ENCODE measurements at places on chromosomes 2 and 18.
A peak's percentile ranks its signal among the peaks of the same experiment; 100 is the strongest.

DNA sequence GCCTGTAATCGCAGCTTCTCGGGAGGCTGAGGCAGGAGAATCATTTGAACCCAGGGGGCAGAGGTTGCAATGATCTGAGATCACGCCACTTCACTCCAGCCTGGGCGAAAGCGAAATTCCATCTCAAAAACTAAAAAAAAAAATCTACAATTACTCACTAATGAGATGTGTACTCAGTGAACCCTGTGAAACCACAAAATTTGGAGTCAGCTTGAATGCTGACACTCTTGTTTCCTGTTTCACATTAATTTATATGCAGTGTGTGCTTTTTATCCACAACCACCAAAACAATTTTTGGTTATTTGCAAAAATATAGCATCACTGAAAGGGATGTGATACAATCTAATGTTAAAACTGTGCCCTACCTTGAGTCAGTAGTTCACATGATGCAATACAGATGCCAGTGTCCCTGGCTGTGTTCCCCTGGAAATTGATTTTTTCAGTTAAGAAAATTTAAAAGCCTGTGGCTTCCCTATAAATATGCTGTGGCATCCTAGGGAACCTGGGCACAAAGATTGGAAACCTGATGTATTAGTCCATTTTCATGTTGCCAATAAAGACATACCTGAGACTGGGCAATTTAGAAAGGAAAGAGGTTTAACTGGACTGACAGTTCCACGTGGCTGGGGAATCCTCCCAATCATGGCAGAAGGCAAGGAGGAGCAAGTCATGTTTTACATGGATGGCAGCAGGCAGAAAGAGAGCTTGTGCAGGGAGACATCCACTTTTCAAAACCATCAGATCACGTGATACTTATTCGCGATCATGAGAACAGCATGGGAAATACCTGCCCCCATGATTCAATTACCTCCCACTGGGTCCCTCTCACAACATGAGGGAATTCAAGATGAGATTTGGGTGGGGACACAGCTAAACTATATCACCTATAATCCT is 337.5 kb upstream of the NT5C1B start:
- no peak for DNase-seq

GRCh38 chr18:35933982-35934381 is 38.5 kb upstream of the RMP24 start:
- no peak for DNase-seq

DNA sequence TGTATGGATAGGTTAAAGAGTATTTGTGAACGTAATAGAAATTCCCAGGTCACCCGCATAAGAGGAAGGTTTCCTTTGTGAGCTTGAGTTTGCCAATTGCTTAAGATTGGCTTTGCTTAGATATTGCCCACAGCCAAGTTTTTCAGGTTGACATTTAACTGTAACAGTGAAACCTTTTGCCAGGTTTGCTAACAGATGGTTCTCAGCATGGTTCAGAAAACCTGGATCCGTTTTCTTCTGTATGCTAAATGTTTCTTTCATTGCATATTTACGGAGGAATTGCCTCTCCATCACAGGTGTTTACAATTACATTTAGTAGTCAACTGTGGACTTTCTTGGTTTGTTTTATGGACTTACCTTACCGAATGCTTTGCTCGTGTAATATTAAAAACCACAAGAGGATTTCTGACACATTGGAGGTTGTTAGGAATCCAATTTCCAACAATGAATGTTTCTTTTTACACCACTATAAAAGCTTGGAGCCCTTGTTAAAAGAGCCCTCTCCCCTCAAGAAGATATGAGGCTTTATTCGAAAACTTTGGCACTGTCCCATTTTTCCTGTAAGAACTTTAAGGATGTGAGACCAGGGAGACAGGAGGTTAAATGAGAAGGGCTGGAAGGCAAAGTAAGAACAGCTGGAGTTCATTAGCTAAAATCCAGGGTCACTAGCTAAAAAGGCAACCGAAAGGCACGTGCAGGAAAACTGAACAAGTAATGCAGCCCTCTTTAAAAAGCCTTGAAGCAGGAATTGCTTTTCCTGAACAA is 7.8 kb downstream of the CDK15 start:
- DNase-seq = no peak

DNA sequence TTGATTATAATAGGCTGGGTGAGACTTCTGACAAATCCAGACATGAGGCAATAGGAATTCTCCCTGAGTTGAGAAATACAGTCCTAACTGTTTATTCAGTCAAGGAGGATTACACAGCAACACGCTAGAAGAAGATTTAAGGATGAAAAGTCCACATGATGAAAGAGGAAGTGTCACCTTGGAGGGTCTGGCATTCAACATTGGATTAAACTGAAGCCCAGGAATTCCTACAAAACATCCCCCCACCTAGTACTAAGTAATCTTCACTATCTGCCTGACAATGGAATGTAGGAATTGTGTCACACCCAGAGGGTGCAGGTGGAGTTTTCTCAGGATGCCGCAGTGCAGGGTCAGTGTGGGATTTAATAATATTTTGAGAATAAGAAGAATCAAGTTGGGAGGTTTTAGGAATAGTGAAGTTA is 142.4 kb downstream of the SOCS6 start:
- no peak for DNase-seq

- DNase-seq = no peak
These were observed 87.0 kb downstream of the SPP2 start for GRCh38 chr2:234137400-234138014.

DNA sequence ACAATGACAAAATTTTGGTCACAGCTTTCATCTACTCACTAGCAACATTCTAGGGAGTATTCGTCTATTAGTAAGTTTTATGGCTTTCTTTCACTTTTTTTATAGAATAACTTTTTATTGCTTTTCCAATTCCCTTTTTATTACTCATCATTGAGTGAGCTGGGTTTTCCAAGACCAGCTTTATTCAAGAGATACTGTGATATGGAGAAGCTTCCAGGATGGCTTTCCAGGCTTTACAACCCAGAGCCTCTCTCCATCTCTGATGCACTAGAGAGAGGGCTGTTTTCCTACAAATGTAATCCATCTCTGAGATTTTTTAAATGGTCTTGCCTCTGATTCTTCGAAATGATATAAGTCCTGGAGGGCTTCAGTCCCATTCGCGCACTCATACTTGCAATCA is 118.3 kb downstream of the LDLRAD4 start:
- DNase-seq = no peak

DNA sequence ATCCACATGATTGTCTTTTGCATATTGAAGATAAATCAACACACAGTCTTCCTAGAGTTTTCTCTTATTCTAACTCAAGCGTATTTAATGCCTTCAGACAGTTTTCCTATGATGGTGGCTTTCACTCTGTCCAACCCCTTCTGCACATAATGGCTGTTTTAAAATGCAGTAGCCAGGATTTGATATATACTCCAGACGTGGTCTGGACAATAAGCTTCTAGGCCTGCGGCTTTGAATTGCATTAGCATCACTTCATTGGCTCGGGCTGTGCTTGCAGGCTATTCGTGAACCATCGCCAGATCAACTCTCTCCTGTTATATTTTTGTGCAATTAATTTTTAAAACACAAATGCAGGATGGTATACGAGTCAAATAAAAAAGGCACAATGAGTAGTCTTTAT is 235.3 kb downstream of the BCL2 start:
- no peak for DNase-seq

DNA sequence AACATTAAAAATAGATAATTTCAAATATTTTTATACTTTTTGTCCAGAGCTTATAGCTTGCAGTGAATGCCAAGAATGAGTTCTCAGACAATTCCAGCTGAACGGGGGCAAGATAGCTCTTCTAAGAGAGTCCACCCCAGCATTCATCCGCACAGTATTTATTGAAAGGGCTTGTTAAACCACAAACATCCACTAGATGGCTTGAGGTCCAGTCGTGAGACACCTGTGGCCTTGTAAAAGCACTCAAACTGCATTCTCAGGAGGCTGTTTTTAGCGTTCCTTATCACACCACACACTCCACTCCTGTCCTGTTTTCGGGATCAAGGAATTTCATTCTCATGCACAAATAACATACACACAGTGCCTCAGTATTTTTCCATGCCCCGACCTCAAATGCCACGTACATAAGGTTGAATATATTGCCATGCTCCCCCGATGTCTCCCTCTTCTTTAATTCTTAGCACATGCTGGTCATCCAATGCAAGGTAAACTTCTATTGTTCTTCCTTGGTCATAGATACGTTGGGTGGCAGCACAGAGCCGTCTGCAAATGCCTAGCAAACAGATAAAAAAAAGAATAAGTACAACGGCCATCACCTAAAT is 47.4 kb downstream of the DNAJC10 start:
- DNase-seq = no peak

GRCh38 chr2:238573065-238573778 is 146.5 kb downstream of the ASB1 start:
- no peak for DNase-seq

GRCh38 chr2:157856187-157856515 is 20.0 kb downstream of the ACVR1 start:
- no peak for DNase-seq

GRCh38 chr2:235170016-235170415 is 218.2 kb downstream of the SH3BP4 start:
- DNase-seq = no peak

DNA sequence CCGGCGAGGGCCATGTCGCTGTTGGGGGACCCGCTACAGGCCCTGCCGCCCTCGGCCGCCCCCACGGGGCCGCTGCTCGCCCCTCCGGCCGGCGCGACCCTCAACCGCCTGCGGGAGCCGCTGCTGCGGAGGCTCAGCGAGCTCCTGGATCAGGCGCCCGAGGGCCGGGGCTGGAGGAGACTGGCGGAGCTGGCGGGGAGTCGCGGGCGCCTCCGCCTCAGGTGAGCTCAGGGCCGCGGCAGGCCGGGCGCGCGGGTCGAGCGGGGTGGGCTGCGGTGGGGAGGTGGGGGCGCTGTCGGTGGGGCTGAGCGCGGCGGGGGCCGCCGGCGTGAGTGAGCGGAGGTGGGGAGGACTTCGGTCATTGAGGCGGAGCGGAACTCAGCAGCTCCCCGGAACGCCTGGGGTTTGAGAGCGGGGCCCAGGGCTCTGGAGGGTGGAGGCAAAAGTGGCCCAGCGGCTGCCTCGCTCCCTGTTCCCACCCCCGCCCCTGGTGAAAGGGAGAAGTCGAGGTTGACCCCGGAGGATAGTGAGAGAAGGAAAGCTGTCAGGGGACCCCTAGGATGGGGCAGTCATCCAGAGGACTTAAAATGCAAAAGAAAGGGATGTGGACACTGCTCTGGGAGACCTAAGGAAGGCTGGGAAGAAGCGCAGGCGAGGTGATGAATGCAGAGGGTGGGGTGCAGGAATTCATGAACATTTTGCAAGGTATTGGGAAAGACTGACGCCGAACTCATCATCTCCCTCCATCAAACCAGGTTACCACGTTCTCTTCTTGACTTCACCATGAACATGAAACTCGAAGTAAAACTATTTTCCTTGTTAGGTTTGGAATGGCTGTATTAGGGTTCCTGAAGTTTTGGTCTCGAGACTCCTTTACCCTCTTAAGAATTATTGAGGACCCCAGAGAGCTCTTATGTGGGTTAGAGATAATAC is 633 bp downstream of the MALT1 start:
- no peak for DNase-seq

GRCh38 chr2:30266051-30266621 is 34.8 kb downstream of the LBH start:
- no peak for DNase-seq

DNA sequence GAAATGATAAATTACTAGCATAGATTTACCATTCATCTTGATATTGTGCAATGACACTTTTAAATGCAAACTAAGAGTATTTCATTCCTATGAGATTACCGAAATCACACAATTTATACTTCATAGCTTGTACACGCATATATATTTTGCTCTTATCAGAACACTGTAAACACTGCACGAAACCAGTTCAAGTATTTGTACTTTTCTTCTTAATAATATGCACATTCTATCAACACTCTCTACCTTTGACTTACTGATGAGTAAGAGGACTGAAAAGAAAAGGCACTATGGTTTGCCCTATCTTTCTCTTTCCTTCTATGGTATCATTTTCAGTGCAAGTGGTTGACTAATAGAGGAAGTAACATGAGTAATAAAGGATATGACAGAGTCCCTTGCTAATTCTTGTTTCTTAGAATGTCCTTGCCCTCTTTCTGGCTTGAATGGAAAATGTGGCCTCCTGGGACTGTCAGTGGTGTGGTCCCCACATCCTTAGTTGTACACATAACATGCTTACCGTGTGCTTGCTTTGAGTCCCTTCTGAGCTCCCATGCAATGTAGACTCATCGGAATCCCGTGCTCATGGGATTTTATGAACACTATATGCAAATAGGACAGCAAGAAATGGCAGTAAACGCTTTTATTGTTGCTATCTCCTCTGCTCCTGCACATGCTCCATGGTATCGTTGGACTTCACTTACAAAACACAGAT is 363.5 kb upstream of the TNP1 start:
- DNase-seq = peak; percentile 94

DNA sequence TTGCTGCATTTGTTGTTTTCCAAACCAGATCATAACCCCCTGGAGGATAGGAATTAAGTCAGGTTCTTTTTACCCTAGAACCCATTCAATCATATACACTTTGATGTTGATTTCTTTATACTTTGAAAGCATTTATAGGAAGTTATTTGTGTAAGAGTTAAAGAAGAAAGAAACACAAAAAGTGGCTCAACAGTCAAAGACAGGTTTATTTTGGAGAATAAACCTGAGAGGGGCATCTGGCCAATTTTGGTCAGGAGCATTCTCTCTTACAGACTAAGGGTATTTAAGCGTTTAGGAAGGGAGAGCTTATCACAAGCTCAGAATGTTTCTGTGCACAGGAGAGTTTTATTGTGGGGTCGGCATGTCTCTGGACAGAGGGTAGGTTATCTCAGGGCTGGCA is 398.0 kb downstream of the SPAG16 start:
- DNase-seq = no peak

GRCh38 chr2:132936791-132937190 is 266.8 kb upstream of the LYPD1 start:
- no peak for DNase-seq

DNA sequence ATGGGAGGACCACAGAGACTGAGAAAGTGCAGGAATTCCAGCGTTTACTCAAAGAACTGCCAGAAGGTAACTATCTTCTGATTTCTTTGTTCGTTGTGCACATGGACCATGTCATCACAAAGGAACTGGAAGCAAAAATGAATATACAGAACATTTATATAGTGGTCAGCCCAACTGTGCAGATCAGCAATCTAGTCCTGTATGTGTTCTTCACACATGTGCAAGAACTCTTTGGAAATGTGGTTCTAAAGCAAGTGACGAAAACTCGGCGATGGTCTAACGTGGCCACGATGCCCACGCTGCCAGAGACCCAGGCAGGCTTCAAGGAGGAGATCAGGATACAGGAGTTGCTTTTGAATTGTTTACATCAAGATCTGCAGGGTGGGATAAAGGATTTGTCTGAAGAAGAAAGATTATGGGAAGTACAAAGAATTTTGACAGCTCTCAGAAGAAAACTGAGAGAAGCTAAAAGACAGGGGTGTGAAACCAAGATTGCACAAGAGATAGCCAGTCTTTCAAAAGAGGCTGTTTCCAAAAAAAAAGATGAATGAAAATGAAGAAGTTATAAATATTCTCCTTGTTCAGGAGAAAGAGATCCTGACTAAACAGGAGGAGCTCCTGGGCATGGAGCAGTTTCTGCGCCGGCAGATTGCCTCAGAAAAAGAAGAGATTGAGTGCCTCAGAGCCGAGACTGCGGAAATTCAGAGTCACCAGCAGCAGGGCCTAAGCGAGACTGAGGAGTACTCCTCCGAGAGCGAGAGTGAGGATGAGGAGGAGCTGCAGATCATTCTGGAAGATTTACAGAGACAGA is 8.3 kb upstream of the CHST10 start:
- DNase-seq = no peak

- DNase-seq = no peak
These were observed 130.2 kb downstream of the EXOC6B start for GRCh38 chr2:72695676-72696075.
